ENCODE measurements at places on chromosomes 6 and 20.

DNA sequence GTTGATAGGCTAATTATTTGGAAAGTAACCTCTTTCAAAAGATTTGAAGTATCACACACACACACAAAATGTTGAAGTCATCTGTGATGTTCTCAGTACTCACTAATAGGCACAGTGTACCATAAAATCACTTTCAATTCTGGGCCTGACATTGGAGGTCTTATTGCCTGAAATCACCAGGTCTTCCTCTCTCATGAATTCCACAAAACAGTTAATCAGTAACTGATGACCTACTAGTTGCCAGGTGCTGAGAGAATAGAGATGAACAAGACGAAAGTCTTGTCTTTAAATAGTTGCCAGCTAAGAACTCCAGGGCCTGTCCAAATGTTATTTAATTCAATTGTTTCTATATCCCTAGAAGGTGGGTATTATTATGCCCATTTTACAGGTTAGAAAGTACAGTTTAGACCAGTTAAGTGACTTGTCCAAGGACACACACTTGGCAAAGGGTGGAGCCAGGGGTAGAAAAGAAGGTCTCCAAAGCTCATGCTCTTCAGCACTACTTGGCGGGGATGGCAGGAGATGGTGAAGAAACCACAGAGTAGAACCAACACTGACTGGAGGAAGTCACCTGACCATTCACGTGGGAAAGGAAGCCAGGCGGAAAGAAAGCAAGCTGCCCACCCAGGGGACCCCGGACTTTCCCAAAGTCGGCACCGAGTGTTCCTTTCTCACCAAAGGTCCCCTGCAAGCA is 116.4 kb downstream of the KIF6 start:
- DNase-seq, result no peak

- DNase-seq, result peak; percentile 78
Observed at GRCh38 chr20:45833883-45834796, 541 bp downstream of the SNX21 start.

DNA sequence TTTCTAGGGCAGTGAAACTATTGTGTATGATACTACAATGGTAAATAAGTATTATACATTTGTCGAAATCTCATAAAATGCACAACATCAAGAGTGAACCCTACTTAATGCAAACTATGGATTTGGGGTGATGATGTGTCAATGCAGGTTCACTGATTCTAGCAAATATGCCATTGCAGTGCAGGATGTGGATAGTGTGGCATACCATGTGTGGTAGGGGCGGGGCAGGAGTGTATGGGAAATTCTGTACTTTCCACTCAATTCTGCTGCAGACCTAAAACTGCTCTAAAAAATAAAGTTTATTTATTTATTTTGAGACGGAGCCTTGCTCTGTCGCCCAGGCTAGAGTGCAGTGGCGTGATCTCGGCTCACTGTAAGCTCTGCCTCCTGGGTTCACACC is 44.3 kb downstream of the ABHD12 start:
- DNase-seq, result no peak

DNA sequence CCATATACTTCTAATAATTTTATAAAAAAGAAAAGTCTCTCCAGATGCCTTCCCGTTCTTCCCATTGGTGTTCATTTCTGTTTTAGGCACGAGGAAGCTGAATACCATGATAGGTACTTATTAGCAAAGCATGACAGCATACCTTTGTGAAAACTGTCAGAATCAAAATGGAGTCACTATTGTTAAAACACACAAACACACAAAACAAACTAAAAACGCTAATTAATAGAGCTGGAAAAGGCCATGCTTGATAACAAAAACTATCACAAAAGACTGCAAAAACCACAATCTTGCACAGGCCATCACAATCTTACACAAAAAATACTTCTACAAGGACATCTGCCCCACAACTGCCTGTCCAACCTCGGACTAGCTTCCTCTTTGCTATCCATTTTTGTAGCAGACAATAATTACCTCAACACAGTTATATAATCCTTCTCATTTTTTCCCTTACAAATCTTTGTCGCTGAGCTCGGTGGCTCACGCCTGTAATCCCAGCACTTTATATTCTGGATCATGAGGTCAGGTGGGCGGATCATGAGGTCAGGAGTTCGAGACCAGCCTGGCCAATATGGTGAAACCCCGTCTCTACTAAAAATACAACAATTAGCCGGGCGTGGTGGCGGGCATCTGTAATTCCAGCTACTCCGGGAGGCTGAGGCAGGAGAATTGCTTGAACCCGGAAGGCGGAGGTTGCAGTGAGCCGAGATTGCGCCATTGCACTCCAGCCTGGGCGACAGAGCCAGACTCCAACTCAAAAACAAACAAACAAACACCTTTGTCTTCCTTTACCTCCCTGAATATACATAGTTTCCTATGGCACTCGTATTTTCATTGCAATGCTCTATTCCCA is 3.2 kb upstream of the ABT1 start:
- DNase-seq, result no peak

DNA sequence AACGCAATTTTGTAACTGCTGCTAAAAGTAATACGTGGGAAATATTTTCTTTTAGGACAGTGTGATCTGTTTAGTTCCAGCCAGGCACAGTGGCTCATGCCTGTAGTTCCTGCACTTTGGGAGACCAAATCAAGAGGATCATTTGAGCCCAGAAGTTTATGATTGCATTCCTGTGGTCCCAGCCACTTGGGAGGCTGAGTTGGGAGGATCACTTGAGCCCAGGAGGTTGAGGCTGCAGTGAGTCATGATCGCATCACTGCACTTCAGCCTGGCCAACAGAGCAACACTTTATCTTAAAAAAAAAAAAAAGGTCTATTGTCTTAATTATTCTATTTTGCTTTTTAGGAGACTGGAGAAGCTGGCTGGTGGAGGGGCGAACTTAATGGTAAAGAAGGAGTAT is 101.5 kb downstream of the CD2AP start:
- no peak for DNase-seq

DNA sequence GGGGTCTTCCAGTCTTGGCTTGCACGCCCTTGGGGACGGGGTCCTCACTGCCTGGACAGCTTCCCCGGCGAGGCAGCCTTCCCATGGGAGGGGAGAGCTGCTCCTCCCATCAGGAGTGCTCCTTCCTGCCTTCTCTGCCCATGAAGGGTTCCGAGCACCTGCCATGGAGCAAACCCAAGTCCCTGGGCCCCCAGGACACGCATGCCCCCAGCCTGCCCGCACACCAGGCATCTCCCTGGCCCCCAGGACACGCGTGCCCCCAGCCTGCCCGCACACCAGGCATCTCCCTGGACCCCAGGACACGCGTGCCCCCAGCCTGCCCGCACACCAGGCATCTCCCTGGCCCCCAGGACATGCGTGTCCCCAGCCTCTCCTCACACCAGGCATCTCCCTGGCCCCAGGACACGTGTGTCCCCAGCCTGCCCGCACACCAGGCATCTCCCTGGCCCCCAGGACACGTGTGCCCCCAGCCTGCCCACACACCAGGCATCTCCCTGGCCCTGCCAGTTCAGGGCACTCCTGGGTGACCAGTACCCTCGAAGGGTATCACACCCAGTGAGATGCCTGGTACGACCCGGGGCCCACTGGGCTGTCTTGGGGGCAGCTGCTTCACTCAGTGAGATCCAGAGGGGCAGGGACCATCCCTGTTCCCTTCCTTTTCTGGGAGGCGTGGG is 21.7 kb downstream of the COL20A1 start:
- DNase-seq, result no peak

- DNase-seq, result no peak
Observed at GRCh38 chr6:34919651-34920050, 30.6 kb downstream of the ANKS1A start.

- DNase-seq, result no peak
Observed at GRCh38 chr6:157223511-157223910, 99.8 kb downstream of the TMEM242 start.

GRCh38 chr6:157488716-157489118 is 107.7 kb downstream of the ZDHHC14 start:
- no peak for DNase-seq

- no peak for DNase-seq
Observed at GRCh38 chr6:26351544-26351953, 13.4 kb upstream of the BTN3A2 start.

DNA sequence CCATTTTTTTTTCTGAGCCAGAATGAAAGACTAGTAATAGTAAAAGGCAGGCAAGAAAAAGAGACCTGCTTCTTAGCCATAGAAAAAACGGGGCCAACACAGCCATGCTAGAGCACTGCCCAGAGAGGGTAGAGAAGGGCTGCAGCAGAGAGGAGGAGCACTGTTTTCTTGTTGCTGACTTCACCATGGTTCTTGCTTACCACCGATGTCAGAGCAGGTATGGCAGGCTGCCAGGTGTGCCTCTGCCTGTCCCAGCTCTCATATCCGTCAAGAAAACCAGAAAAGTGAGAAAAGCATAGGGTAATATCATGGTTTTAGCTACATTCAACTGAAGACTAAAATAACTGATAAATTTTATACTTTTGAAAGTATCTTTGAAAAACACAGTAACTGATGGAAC is 60.7 kb downstream of the DTNBP1 start:
- no peak for DNase-seq

DNA sequence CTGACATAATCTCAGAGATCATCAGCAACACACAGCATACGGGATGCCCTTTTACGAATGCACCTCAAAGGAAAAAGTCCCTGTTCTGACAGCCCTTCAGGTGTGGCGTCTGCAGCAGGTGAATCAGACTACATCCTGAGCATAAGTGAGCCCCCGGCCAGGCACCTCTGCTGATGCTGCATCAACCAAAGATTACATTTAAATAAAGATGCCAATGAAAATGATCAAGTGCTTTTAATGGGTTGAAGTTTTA is 58.7 kb downstream of the INSM1 start:
- no peak for DNase-seq

DNA sequence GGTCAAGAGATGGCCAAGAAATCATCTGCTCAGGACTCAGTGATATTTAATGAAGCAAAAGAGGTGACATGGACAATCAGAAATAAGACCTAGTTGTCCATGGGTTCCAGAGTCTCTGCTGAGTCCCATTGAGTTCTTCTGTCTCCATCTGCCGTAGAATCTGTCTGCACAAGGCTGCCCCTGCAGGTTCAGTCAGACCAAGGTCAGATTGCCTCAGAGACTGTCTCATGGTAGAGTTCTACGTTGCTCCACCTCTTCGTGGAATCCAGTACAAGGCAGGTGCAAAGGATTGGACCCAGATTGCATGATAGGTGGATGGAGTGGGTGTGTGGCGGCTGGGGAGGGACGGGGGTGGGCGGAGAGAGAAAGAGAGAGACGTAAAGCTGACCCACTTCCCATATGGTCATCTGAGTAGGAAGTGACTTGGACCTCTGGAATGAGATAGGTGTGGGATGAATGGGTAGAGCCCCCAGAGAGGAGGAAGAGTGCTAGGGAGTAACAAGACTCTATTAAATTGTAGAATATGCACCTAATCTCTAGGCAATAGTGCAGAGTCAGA is 75.3 kb downstream of the SOBP start:
- DNase-seq, result no peak

GRCh38 chr20:54067606-54068174 is 2.7 kb downstream of the BCAS1 start:
- DNase-seq, result no peak

DNA sequence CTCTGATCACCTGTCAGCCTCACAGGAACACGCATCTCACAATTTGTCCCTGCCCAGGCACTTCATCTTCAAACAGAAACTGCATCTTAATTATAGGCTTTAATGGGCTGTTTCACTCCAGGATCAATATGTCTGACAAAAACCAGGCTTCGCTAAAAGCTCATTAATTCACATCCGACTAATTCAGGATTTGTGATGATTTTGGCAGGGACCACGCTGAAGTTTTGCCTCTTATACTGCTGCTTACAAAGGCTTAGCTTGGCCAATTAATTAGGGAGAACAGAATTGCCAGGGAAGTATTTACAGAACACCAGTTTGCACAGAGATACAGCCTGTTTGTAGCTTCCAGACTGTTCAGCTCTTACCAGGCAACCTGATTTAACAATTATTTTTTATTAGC is 541.0 kb upstream of the SPTLC3 start:
- no peak for DNase-seq

GRCh38 chr6:125798734-125799508 is 8.2 kb downstream of the NCOA7 start:
- no peak for DNase-seq

DNA sequence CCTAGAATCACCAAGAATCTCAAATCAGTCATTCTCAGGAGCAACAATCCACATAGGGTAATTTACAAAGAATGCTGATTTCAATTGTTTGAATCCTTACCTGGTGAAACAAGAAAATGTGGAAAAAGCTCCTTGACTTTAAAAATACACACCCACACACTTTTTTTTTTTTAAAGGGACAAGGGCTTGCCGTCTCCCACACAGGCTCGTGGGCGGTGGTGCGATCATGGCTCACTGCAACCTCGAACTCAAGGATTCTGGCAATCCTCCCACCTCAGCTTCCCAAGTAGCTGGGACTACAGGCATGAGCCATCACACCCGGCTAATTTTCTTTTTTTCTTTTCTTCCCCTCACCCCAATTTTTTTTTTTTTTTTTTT is 30.7 kb downstream of the PARD6B start:
- DNase-seq, result no peak

- DNase-seq, result no peak
Observed at GRCh38 chr6:96610019-96610418, 47.1 kb downstream of the FHL5 start.

DNA sequence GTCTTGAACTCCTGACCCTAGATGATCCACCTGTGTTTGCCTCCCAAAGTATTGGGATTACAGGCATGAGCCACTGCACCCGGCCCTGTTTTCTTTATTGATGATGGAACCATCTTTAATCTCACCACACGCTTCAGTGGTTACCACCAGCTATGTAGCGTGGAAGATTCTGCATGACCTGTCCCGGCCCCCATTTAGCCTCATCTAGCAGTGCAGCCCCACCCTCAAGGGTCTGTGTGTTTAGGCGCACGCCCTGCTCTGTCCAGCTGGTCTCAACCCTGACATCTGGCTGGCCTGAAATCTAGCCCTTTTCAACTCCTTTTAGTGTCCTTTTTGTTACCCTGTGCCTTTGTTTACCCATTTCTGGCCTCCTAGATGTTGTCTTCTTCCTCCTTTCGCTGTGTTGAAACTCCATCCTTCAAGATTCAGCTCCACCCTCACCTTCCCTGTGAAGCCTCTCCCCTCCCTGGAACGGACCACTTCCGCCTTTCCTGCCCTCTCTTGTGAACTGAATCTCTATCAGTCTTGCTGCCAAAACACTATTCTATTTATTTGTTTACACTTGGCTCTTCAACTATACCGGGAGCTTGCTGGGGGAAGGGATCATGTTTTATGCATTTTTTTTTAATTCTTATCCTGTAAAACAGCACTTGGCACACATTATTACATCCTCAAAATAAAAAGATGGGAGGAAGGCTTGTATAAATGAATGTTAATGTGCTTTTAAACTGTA is 101.0 kb upstream of the MTHFD1L start:
- DNase-seq, result no peak

GRCh38 chr6:112502351-112503090 is 155.4 kb downstream of the RFPL4B start:
- DNase-seq, result no peak

- no peak for DNase-seq
Observed at GRCh38 chr6:11035616-11036350, 8.3 kb downstream of the ELOVL2 start.

GRCh38 chr20:62663145-62664018 is 21.1 kb downstream of the SLCO4A1 start:
- no peak for DNase-seq

- no peak for DNase-seq
Observed at GRCh38 chr6:139497345-139497961, 123.0 kb upstream of the CITED2 start.
